Right ventricle myocardium superior (tissue), 1 donor: ENCODE measurements at places on chromosomes 6 and 20. TPM values are rescaled to one million over a fixed set of nuclear protein-coding genes. Genes with fewer than 3 reads are reported as not detected.

DNA sequence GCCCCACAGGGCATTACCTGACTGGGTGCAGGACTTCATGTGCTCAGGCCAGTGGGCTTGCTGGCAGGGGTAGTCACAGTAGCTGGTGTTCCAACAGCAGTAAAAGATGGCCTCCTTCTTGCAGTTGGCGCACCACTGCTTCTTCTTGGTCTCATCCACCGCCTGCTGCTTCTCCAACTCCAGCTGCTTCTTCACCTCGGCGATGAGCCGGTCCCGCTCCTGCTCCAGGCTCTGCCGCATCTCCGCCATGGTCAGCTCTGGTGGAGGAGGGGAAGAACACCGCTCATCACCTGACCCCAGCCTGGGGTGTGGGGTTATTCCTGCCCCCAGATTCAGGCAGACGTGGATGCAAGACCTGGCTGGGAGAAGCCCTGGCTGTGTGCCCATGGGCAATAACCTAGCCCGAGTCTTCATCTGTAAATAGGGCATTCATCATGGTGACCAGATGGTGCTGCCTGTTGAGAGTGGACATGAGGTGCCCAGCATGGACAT, 132.2 kb downstream of the ZMYND8 start:
- no peak for DNase-seq

DNA sequence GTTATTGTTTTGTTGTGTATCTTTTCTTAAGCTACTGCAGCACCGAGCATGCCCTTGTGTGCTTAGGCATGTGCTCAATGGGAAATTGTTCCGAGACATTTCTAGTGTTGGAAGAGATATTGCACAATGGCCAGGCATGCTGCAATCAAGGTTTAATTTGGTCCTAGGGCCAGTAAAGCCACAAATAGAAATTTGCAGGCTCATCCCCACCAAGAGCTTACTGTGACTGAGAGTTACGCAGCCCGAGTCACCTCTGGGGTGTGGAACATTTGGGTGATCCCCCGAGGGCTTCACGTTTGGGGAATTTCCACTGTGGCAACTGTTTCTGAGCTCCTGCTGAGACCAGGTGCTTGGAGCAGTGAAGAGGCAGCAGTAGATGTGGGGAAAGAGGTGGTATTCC, 65.8 kb downstream of the ADTRP start:
- no peak for DNase-seq

GRCh38 chr6:31826793-31827285, 699 bp upstream of the HSPA1B start:
- peak; percentile 93 for DNase-seq

DNA sequence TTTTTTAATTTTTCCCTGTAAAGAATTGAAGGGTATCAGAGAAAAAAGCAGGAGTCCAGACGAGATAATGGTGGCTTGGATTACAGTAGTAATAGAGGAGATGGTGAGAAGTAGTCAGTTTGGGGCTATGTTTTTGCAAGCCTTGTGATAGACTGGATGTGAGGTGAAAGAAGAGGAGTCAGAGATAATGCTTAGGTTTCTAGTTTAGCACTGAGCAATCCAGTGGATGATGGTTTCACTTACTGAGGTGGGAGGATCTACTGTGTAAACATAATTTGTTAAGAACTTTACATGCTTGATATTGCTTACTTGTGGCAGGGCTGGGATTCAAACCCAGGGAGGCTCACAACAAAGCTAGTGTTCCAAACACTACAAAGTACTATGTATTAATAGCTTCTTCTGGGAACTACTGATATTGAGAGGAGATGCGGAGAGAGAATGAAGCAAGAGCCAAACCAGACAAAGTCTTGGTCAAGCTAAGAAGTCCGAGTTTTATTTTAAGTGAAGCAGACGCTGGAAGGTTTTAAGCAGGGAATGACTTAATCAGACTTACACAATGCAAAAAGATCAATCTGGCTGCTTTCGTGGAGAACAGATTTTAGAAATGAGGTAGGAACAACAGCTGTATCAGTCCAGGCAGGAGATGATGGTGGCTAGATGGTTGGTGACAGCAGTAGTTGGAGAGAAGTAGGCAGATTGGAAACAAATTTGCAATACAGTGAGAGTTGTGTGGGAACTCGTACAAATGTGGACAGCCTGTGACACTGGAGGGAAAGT, 58.0 kb downstream of the ZFAND3 start:
- no peak for DNase-seq

- peak; percentile 23 for DNase-seq
Observed at GRCh38 chr20:25041813-25042530, 16.0 kb downstream of the ACSS1 start.

DNA sequence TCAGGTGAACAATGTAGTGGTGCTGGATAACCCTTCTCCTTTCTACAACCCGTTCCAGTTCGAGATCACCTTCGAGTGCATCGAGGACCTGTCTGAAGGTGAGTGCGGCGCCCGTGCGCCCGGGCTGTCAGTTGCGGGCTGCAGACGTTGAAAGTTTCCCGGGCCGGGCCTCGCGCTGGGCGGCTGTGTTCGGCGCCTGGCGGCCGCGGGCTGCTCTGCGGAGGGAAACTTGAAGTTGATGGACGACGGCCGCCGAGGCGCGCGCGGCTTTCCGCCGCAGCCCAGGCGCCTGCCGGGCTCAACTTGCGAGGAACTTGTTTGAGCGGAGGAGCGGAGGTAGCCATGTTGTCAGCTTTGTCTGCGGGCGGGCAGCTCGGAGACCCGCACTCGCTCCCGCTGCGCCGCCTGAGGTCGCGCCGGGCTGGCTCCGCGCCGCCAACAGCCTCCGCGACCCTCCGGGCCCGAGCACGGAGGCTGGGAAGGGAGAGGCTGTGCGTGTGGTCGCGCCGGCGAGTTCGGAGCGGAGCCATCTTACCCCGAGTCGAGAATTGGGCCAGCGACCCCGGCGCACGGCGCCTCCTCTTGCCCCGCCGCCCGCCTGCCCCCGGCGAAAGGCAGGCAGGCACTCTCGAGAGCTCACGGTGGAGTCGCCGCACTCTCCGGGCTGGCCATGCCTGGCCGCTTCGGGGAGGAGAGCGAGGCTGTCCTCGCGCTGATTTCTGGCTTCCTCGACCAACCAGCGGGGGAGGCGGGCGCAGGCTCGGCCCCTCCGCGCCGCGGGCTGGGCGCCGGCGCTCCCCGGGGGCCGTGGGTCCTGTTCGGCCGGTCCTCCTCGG, 691 bp downstream of the ASF1A start:
- peak; percentile 79 for DNase-seq

- DNase-seq, result no peak
Observed at GRCh38 chr20:13396022-13396421, 174.9 kb downstream of the ISM1 start.

- DNase-seq, result no peak
Observed at GRCh38 chr20:1983301-1983700, 10.6 kb downstream of the PDYN start.

DNA sequence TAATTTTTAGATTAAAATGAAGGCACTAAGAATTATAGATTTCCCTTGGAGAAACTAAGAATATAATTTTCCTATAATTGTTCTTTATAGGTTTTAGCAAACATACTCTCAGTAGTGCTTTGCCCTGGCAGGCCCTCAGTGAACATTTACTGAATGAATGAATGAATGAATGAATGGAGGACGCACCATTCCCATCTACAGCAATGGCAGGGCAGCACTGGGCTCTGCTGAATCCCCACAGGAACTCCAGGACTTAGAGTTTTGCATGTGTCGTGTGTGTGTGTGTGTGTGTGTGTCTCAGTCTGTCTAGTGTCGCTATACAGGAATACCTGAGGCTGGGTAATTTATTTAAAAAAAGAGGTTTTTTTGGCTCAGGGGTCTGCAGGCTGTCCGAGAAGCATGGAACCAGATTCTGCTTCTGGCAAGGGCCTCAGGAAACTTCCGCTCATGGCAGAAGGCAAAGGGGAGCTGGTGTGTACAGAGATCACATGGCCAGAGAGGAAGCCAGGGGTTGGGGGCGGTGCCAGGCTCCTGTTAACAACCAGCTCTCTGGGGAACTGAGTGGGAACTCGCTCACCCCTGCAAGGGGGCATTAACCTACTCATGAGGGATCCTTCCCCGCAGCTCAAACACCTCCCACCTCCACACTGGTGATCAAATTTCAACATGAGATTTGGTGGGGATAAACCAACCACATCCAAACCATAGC, 20.1 kb downstream of the RNASET2 start:
- DNase-seq, result peak; percentile 58

- DNase-seq, result peak; percentile 79
Observed at GRCh38 chr20:51366155-51366886, 176.2 kb downstream of the NFATC2 start.

- DNase-seq, result no peak
Observed at GRCh38 chr6:152566103-152566875, 70.9 kb downstream of the SYNE1 start.

DNA sequence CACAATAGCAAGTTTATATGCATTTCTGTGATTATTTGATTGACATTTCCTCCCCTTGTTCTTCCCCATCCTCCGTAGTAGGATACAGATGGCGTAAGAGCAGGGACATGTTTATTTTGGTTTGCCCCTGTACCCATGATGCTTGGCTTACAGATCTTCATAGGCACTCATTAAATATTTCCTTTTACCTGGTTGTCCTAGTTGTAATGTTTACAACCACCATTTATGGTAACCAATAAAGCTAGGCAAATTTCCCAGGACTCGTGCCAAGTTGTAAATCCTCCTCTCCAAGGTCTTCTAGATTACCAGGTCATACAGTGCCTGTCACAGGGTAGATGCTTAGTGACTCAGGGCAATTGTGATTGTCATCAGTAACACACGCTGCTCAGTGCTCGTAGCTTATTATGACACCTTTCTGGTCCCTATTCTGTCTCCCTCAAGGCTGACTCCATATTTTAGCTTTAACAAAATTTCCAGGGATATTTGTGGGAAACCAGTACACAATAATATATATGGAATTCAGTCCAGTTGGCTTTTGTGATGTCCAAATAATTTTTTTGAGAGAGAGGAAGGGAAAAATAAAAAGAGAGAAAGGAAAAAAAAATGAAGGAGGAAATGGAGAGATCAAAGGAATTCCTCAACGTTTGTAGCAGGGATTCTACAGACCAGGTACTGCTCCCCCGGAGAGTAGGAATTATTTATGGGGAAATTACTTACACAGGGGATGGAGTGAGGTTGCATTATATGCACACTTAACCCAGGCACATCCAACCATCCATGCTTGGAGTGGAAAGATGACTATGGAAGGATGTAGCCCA, 24.6 kb downstream of the CYP24A1 start:
- DNase-seq, result no peak

GRCh38 chr6:86756640-86757229, 180.6 kb upstream of the HTR1E start:
- DNase-seq, result no peak

DNA sequence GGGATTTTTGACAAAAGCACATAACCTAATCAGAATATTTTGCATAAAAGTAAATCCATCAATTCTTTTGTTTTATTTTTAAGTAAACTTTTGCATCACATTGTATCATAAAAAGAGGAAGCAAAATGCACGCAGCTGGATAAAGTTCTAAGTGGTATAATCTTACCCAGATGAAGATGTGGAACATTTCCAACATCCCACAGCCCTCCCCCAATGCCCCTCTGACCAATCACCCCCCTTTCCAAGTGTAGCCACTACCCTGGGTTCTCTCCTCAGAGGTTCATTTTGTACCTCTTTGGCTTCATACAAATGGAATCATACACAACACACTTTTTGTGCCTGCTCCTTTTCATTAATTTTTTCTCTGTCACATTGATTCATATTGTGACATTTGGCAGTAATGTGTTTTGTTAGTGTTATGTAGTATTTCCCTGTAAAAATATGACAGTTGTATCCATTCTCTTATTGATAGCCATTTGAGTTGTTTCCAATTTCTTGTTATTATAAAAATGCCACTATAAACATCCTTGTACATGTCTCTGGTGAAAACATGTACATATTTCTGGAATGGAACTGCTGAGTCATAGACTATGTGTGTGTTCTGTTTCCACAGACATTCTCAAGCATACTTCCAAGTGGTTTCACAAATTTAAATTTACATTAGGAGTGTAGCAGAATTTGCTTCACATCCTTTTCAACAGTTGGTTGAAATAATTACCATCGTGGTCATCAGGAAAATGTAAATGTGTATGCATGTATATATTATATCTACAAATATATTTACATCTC, 92.9 kb upstream of the SYNDIG1 start:
- DNase-seq, result no peak

DNA sequence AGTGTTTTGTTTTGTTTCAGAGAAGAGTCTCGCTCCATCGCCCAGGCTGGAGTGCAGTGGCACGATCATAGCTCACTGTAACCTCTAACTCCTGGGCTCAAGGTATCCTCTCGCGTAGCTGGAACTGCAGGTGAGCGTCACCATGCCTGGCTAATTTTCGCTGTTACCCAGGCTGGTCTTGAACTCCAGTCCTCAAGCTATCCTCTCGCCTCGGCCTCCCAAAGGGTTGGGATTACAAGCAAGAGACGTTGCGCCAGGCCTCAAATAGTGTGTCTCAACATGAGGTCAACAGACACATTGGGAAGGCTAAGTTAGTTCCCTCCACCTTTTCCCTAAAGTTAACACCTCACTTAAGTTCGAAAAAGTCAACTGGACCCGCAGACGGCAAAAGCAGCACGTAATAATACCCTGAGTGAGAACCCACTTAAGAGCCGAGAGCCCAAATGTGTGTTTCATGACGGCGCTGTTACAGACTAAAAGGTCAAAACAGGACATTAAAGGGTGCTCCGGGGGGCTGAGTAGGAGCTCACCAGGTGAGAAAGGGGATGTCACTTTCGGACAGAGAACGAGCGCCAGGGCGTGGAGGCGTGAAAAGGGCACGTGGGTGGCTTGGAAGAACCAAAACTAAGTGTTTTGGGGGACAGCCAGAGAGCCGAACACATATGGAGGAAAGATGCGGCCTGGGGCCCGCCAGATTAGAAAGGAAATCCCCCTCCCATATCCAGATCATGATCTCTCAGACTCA, 499 bp downstream of the TTI1 start:
- DNase-seq, result no peak

GRCh38 chr6:170040115-170040500, 250.8 kb downstream of the DLL1 start:
- peak; percentile 13 for DNase-seq

DNA sequence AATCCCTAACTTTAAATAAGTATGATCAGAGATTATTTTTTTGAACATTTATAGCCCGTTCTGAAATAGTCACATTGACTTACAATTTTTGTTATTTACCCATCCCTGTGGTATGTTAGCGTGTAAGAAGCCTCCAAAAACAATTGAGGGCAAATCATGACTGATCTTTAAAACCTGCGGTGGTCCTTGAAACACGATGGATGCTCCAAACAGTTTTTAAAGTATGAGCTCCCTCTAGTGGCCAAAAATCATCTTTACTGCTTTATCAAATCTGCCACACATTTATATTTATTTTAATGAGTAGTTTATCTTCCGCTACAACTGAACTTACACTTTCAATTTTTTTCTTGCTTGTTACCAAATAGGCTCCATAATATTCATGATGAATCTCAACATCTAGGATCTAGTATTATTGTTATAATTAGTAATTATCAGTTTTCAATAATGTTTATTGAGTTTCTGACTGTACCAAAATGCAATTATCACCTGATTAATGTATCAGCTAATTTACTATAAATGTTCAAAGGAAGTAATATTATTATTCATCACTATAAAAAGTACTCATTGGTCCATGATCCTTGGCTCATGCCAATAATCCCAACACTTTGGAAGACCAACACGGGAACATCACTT, 52.2 kb downstream of the MARCKS start:
- no peak for DNase-seq

Gene PNPLA1
- not detected for total RNA-seq

Gene PPIL6
- total RNA-seq, result 5.5 TPM

Gene C4A
- 61.5 TPM for total RNA-seq
